ENCODE measurements at places on chromosomes 16 and 17.

DNA sequence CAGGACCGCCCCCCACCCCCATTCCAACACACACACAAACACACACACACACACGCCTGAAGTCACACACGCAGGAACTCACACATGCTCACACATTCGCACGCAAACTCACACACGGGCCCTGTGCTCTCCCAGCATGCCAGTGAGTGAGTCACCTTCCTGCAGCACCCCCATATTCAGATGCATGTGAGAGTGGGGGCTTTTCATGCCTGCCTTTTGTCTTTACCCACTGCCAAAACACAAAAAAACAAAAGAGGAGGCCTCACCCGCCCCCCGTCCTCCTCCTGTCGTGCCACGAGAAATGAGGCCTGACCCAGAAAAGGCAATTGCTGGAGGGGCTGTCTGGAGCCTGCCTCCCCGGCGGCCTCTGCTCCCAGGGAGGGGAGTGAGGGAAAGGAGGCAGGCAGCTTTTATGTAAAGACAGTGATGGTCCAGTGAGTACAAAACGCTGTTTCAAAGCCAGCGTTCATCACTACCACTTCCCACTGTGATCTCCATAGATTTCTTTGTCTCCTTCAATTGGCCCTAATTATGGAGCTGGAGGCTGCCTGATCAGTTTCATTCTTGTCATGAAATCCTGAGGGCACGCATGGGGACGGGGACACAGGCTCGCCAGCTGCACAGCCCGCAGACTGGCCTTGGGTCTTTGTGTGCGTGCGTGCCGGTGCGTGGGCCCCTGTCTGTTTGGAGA lies 29.5 kb upstream of the GSE1 start:
- no peak for DNase-seq

DNA sequence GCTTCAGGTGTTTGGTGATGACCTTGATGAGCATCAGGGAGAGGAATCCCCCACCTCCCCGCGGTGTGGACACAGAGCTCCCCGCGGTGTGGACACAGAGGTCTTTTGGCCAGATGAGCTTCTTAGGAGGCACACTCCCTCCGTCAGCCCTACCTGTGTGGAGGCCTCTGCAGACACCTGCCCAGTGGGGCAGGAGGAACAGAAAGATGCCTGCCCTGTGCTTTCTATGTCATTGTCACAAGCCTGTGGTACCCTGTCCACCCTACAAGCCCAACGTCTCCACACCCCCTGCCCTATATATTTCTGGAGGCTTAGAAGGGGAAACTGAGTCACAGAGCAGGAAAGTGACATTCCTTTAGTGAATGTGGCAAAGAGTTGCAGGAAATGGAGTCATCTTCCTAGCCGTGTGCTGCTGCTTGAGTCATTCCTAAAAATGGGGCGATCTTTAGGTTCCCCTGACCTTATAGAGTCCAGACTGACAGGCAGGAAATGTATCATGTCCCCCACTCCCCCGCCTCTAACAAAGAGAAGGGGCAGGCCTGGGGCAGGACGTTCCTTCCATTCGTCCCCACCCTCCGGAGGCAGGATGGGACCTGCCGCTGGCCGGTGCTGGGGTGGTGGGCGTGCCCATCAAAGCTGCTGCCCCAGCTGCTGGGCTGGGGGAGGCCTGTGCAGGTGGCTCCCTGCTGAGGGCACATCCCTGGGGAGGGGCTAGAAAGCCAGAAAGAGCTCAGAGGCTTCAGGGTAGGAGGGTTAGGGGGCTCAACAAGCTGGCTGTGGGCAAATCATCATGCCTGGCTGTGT lies 1.0 kb upstream of the C16orf74 start:
- no peak for DNase-seq

DNA sequence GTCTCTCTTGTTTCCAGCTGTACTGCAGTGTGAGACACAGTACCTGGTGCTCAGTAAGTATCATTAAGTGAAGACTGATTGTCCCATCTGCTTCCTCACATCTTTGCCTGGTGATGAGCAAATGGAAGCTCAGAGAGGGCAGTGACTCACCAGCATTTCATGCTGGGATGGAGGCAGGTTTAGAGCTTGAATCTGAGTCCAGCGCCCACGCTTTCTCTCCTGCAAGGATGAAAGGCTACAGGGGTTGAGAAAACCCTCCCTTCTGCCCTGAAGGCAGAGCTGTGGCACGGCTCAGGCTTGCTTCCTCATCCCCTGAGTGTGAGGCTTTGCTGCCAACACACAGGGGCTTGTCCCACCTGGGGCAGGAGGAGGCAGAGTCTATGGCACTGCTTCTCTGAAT lies 1.5 kb upstream of the RNF112 start:
- DNase-seq = no peak

GRCh38 chr17:64775701-64776570 lies 113.8 kb upstream of the SMURF2 start:
- no peak for DNase-seq

GRCh38 chr16:57244463-57244766 lies 644 bp upstream of the ARL2BP start:
- no peak for DNase-seq

DNA sequence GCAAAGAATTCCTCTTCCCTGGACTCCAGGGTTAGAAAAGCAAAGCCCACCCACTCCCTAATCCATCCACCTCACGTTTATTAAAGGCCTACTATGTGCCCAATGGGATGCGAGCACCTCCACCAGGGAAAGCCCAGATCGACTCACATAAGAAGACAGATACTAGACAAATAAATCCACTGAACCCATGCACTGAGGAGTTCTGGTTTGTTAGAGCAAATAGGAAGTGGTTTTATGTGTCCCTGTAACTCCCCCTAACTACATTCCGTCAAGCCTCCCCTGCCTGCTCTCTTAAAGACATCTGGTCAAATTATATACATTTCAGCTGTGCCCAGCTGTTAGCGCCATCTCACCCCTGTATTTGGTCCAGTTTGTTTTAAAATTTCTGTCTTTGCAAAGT lies 218.5 kb upstream of the RPL38 start:
- DNase-seq = no peak

DNA sequence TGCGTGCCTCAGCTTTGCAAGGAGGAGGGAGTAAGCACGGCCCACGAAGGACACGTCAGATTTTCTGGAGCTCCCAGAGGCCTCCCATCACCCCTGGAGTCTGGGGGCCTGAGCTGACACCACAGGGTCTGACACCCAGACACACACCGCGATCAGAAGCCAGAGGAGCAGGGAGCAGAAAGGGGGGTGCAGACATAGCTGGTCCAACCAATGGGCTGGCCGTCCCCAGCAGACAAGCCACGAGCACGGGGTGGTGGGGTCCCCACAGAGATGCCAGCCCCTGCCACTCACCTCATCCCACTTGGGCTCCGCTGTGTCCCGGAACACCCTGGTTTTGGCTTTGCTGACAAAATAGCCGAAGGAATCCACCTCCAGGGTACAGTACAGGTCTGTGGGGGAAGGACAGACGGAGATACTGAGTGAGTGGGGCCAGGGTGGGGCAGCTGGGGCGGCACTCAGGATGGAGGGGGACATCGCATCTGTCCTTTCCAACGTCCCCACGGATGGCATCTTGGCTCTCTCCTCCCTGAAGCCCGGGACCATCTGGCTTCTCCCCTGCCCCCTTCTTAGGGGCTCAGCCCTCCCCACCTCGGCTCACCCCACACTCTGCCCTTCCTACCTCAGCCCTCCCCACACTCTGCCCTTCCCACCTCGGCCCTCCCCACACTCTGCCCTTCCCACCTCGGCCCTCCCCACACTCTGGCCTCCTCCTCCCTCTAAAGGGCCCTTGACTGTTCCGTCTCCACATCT lies 53.5 kb downstream of the TIMM22 start:
- DNase-seq = no peak

DNA sequence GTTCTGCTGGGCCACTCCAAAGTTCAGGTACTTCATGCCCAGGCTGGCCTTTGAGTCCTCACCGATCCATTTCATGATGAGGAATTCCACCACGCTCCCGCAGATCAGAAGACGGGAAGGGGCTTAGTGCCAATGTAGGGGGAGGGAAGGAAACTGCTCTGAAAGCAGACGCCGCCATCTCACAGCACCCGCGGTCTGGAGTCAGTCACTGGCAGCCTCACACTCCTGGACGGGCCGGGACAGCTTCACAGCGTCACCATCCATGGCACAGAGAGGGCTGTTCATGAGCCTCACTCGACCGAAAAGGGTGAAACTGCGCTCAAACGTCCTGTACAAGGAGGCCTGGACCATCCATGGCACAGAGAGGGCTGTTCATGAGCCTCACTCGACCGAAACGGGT lies 62.0 kb downstream of the RPH3AL start:
- no peak for DNase-seq

DNA sequence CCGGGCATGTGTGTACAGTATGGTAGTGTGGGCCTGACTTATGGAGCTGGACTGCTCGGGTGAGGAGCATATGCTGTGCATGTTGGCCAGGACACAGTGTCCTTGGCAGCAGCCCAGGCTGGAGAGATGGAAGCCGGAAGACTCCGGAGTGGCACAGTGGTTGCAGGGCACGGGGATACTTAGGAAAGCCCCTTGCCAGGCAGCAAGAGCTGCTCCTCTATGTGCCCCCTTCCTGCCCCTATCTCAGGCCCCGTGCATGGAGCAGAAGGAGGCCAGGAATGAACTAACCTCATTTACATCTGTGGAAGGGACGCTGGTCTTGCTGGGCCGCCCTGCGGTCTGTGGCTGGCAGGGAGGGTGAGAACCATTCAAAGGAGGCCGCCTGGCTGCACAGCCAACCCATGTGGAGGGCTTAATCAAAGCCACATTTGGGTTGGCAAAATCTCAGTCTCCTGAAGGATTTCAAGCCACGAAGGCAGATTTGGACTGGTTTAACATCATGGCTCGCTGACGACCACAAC lies 32.2 kb upstream of the RCVRN start:
- DNase-seq = no peak

- DNase-seq = no peak
Observed at GRCh38 chr17:44997733-44998520, 29.8 kb upstream of the C1QL1 start.

GRCh38 chr16:83967838-83968305 lies at the start of gene NECAB2:
NECAB2 (plus strand) TSS chr16:83968244; CDS start chr16:83968649, 405 bp downstream.
- no peak for DNase-seq

DNA sequence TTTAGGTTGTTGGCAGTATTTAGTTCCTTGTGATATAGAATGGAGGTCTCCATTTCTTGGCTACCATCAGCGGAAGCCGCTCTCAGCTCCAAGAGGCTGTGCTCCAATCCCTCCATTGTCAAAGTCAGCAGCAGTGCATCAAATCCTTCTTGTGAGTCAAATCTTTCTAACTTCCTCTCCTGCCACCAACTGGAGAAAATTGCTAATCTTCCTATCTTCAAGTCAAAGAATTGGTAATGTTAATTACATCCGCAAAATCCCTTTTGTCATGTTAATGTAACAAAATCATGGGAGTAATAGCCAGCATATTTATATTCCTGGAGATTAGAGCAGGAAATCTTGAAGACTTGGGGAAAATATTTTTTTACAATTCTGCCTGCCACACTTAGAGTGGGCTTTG lies 436.4 kb upstream of the DYNLRB2 start:
- DNase-seq = no peak

DNA sequence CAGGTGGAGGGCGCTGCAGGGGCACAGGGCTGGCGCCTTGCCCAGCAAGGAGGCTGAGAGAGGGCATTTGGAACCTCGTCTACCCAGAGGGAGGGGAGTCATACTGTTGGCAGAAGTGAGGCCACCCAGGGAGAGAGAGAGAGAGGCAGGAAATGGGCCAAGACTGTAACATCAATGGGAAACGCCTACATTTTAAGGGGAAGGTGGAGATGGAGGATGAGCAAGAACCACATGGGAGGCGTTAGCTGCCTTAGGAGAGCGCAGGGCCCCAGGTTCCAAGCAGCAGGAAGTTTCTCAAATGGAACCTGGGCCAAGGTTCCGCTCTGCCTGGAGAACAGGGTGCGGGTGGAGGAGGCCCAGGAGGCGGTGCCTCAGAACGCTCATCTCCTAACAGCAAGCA lies 2.7 kb upstream of the WFDC1 start:
- DNase-seq = no peak

GRCh38 chr17:56822725-56823124 lies 11.0 kb downstream of the C17orf67 start:
- no peak for DNase-seq

GRCh38 chr17:74210191-74211140 lies 2.9 kb upstream of the TTYH2 start:
- peak; percentile 86 for DNase-seq

GRCh38 chr17:2853283-2854142 lies 57.3 kb downstream of the RAP1GAP2 start:
- peak; percentile 43 for DNase-seq

DNA sequence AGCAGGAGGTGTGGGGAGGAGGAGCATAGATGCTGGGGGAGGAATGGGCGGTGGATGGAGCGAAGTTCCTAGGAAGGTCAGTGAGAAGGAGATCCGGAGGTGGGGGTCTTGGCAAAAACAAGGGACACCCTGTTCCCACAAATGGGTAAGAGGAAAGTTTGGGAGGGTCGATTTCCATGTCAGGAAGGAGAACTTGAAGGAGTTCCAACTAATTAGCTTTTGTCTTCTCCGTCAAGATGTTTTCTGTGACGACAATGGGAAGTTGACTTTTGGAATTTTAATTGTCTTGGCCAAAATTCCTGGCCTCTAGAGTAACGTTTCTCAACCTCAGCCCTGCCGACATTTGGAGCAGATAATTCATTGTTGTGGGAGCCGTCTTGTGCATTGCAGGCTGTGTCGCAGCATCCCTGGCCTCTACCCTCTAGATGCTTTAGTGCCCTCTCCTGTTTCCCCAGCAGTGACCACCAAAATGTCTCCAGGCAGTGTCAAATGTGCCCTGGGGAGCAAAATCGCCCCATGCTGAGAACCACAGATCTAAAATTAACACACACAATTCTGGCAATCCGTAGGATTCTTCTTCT lies 97.1 kb downstream of the PITPNC1 start:
- no peak for DNase-seq

DNA sequence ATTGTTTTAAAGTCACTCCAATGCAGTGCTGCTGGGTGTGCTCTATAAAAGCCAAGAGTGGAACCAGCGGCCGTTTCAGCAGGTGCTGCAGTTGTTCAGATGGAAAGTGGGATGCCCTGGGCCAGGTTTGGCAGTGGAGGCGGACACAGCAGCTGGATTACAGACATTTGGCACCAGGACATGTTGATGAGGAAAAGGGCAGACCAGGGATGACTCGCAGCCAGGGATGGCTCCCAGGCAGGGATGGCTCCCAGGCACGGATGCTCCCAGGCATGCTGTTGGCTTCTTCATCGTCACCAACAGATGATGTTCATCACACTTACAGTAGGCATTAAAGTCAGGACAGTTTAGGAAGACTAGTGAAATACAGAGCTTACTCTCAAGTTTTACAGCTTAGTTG lies 10.0 kb downstream of the GAN start:
- no peak for DNase-seq
